ENCODE measurements at places on chromosomes 7 and 10. TPM values are rescaled to one million over a fixed set of nuclear protein-coding genes. Genes with fewer than 3 reads are reported as not detected.

The PVRIG gene
- not detected for polyA plus RNA-seq

The CALN1 gene
- 7.8 TPM for polyA plus RNA-seq

The GNAT3 gene
- not detected for polyA plus RNA-seq

The PTPRE gene
- 4.4 TPM for polyA plus RNA-seq

The MKLN1 gene
- 14.4 TPM for polyA plus RNA-seq

The ITIH5 gene
- polyA plus RNA-seq, result 0.28 TPM

The SYCE1 gene
- not detected for polyA plus RNA-seq

The CNOT4 gene
- 7.1 TPM for polyA plus RNA-seq

The ARMC3 gene
- not detected for polyA plus RNA-seq

The FAM25C gene
- polyA plus RNA-seq, result not detected

The SLC37A3 gene
- polyA plus RNA-seq, result 176 TPM

The PPP1R9A gene
- polyA plus RNA-seq, result 54.1 TPM

The GIMAP2 gene
- polyA plus RNA-seq, result not detected

The AOC1 gene
- not detected for polyA plus RNA-seq

The LIPM gene
- polyA plus RNA-seq, result not detected

The TMEM254 gene
- polyA plus RNA-seq, result 24.3 TPM

The ZNRF2 gene
- 9.5 TPM for polyA plus RNA-seq

The FAM180A gene
- not detected for polyA plus RNA-seq

The NME8 gene
- not detected for polyA plus RNA-seq

The ASB15 gene
- not detected for polyA plus RNA-seq

Data from neural cell (in vitro differentiated cells).